ENCODE measurements at places on chromosomes 7 and 10.

GRCh38 chr10:131907679-131908078 lies 6.9 kb downstream of the PPP2R2D start:
- DNase-seq, result no peak

DNA sequence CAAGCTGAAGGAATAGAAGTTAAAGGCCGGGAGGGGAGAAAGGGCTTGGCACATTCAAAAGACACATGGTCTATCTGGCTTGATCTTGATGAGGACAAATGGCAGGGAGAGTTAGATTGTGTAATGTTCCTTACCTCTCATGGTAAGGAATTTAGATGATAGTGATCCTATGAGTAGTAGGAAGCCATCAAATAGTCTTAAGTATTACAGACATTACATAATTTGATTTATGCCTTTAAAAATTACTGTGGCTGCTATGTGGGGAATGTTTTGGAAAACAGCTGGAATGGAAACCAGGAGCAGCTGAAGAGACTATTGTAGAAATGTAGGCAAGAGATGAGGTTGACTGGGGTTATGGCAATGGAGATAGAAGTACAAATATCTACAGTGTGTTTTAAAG lies 351.3 kb upstream of the BMPER start:
- no peak for DNase-seq

DNA sequence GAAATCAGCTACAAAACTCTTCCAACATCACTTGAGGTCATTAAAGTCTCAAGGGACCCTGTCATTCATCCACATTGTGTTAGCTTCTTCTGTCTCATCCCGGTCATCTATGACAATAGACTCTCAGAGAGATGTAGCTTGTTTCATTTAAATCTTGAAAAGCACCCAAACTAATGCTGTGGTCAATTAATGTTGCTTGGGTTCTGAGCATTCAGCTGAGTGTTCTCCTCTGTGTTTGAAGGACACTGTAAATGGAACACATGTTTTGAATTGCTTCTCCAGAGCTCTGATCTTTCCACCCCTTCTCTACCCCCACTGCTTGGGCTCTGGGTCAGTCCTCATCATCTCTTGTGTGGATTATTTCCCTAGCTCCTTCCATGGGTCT lies 19.6 kb upstream of the ADD3 start:
- DNase-seq, result no peak

DNA sequence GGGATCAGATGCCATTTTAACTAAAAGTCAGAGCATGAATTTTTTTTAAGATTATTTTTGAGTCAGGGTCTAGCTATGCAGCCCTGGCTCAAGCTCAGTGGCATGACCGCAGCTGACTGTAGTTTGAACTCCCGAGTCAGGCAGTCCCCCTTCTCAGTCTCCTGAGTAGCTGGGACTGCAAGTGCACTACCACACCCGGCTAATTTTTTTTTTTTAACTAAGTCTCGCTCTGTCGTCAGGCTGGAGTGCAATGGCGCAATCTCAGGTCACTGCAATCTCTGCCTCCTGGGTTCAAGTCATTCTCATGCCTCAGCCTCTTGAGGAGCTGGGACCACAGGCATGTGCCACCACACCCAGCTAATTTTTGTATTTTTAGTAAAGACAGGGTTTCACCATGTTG lies 7.8 kb downstream of the TAS2R41 start:
- no peak for DNase-seq

GRCh38 chr10:131089150-131089549 lies 222.4 kb downstream of the TCERG1L start:
- DNase-seq, result no peak

- no peak for DNase-seq
Measured at GRCh38 chr7:81004098-81004497, 85.2 kb upstream of the SEMA3C start.

- DNase-seq, result no peak
Measured at GRCh38 chr7:142771353-142771723, 568 bp downstream of the PRSS2 start.

- no peak for DNase-seq
Measured at GRCh38 chr10:86798025-86798424, 41.6 kb downstream of the BMPR1A start.

- no peak for DNase-seq
Measured at GRCh38 chr7:116259156-116259870, 49.0 kb downstream of the TES start.

- peak; percentile 13 for DNase-seq
Measured at GRCh38 chr7:26329520-26330255, 38.0 kb downstream of the SNX10 start.

DNA sequence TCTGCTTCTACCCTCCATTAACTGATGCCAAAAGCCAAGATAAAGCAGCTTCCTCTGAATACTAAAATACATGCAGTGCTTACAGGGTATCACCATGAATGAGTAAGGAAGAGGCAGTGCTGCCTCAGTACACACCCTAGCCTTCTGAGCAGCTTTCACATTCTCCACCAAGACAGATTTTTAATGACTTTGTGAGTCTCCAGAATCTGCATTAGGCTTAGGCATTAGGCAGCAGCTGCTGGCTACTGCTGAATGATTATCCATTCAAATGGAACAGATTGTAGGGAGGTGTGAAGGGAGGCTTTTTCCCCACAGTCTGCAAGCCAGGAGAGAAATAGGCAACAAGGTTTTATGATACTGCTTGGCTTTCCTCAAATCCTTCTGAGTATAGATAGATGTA lies 1226.7 kb upstream of the LRRN3 start:
- no peak for DNase-seq

GRCh38 chr10:25614652-25615051 lies 319.4 kb upstream of the MYO3A start:
- DNase-seq, result no peak

DNA sequence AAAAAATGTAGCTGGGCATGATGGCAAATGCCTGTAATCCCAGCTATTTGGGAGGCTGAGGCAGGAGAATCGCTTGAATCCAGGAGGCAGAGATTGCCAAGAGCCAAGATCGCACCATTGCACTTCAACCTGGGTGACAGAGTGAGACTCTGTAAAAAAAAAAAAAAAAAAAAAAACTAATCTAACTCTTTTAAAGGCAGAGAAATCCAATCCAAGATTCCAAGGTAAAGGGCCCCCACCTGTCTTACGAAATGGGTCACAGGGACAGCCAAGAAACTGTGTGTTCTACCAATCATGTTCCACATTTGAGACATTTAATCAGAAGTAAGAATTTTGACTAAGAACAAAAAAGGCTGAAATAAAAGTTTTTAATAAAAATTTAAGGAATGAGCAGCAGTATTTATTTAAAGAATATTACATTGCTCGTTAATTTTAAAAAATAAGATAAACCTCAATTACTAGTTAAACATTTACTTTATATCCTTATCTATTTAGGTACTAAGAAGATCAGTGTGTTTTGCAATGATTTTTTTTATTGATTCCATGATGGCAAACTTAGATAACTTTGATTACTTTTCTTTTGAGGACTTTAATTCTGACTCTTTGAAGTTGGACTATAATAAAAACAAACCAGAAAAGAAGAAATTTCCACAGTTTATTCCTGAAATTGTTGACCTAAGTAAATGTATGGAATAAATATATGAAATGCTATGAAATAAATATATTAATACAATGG lies 6.7 kb upstream of the OAT start:
- no peak for DNase-seq

DNA sequence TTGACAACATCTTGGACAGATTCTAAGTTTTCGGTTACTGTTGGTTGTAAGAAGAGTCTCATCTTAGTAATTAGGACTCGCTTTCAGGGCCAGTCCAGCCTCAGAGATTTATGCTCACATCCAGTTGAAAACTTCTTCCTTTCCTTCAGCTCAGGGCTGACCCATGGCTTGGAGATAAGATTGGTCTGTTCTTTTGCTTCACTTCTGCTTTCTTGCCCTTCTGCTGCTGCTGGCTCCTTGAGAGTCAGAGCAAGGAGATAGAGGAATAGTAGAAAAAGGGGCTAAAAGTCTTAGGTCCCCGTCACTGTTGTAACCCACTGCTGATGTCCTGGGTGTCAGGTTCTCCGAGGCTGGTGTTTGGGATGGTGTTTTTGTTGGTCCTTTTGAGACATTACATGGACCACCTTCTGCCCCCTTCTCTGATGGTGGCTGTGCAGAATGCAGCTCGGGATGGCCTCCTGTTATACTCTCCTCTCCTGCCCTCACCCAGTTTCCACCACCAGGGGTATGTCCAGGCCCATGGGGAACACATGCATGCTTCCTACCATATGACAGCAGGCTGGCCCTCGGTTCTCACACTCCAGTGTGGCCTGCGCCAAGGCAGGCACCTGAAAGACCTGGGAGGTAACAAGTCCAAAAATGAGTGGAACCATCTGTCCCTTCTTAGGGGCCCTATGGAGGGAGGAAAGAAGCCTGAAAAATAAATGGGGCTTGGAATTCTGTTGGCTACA lies 67.8 kb upstream of the PCBD1 start:
- peak; percentile 63 for DNase-seq

DNA sequence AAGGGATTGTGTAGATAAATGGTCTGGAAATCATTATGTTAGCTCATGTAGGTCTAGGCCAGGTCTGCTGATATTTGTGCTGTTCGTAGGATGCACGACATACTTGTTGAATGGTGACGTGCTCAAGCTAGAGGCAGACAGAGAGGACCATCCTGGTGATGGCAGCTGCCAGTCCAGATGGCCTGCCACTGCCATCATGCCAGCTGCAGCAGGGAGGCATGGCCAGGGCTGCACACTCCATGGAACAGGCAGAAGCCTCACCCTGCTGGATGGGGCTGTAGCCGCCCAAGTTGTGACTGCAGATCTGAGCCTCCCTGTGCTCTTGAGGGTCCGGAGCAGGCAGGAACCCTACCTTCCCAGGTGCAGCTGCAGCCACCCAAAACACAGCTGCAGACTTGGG lies 80.3 kb downstream of the SPDYE5 start:
- no peak for DNase-seq

- DNase-seq, result no peak
Measured at GRCh38 chr10:106557053-106557452, 607.5 kb downstream of the SORCS1 start.

GRCh38 chr7:43758029-43758821 lies at the start of gene BLVRA:
Gene BLVRA (plus strand): TSS chr7:43758680. CDS start chr7:43771159, 12,479 bp downstream.
- no peak for DNase-seq

GRCh38 chr7:34869057-34869456 lies 168.2 kb downstream of the DPY19L1 start:
- DNase-seq, result peak; percentile 53

DNA sequence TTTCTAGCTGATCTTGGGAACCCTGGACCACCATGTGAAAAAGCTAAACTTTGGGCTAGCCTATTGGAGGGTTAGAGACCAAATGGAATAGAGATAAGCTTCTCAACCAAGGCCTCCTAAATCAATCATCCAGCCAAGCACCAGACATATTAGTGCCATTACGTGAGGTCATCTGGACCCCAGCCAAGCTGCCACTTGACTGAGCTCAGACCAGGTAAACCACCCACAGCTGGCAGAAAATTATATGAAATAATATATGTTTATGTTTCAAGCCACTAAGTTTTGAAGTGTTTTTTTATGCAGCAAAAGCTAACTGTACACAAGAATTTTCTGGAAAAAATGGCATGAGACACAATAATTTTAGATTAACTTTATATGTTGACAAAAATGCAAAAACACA lies 82.6 kb upstream of the PCGF5 start:
- no peak for DNase-seq

DNA sequence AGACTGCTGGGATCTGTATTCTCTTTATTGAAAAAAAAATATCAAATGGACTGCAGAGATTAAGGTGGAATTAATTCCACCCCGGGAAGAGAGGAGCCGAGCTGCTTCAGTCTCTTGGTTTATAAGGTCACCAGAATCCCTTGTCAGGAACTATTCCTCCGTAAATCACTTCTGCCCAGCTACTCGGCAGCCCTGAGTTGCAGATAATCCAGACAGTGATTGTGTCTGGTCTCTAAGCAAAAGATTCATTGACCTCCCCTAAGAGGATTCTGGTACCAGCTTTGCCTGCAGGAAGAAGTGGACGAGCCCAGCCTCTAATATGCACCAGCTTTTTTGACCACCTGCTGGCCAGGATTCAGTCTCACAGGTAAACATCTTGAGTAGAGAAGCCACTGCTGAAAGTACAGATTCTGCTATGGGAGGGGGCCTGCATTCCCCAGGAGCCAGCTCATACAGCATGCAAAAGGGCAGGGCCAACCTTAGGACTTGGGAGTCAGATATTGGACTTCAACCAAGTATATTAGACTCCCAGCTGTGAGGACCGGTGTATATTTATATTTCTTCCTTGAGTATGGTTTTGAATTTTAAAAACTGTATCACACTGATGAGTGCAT lies 27.1 kb upstream of the PLXNA4 start:
- DNase-seq, result no peak

DNA sequence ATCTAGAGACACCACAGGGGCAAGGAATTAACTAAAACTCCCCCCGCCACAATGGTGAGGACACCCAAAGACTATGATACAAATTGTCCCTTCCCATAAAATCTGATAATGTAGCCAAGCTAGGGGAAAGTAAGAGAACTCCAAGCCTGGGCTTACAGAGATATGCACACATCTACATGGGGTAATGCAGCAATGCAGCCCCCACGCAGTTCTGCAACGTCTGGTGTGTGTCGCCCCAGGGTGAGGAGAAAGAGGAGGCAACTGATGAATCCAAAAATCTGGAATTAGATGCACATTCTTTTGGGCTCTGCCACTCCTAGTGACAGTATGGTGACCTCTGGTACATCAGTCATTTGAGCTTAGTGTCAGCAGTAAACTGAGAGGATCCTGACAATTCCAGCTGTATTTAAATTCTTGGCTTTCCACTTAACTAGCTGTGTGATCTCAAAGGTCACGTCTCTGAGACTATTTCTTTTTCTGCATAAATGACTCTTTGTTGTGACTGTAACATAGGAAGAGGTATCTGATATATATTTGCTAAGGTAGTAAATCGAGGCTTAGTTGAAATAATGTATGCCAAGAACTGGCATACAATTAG lies 51.5 kb downstream of the PIP4K2A start:
- no peak for DNase-seq

DNA sequence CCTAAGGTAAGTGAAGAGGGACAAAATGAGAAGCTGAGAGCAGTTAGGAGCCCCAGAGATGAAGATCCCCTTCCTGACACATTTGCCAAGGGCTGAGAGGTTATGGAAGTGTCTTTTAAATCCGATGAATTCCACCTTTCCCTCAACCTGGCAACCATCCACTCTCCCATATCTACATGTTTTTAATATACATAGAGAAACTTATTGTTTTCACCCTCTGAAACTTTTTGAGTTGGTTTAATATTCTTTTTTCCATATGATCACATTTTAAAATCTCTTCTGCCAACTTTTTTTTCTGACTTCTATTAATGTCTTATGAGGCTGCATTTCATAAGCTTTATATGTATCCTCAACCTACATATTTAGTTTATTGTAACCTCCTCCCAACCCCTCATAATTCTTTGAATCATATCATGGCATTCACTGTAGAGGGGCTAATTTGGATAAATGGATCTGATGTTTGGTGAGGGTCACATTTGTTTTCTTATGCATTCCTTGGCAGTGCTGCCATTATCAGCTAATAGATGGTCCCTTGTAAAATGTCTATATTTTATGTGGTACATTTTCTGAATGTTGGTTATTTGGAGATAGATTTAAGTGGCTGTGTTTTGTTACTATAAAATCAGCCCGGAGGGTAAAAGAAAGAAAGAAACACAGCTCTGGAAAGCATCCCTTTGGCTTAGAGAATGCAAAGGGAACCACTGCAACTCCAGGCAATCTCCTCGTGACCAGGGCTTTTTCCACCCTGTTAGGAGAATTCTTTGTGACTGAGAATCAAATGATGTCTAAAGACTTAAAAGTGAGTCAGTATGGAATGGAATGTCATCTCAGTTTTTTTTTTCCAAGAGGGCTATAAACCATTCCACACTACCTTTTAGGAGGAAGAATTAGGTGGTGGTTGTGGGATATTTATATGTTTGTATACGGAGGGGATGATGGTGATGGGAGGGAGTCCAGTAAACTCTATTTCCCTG lies 334.4 kb downstream of the SUGCT start:
- DNase-seq, result no peak
